ENCODE measurements at places on chromosomes 12 and 14. TPM values are rescaled to one million over a fixed set of nuclear protein-coding genes. Genes with fewer than 3 reads are reported as not detected.

- peak; percentile 93 for DNase-seq
- H3K27ac ChIP-seq: no peak overlapping the region
- H3K27me3 ChIP-seq: no peaks in the 10 kb centered on the region
- no peaks in the 10 kb centered on the region for H3K36me3 ChIP-seq
- H3K4me3 ChIP-seq: peak overlapping the region; percentile 97
- no peaks in the 10 kb centered on the region for H3K4me1 ChIP-seq
Measured at GRCh38 chr12:14769466-14769968, 33.8 kb downstream of the WBP11 start.

DNA sequence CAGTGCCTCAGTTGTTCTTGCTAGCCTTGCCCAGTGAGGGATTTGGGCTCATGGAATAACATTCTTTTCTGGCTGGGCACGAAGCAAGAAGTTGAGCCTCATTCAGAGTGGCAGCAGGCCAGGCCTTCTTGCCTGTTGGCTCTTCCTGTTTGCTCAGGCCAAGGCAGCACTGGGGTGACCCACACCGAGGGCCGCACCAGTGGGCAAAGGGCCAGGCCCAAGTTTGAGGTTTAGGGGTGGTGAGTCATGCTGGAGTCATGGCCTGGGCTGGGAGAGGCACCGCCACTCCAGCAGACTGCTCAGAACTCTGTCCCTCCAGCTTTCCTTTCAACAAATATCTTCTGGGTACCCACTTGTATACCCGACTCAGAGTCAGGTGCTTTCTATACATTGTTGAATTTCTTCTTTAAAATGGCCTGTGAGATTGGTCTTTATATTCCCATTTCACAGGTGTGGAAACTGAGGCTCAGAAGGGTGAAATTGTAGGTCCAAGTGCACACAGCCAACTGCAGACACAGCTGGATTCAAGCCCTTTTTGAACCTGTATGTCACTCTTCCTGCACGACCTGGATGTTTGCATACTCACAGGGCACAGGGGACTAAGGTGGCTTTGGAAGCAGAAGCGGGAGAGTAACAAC lies 279.4 kb downstream of the FOXN3 start:
- H3K36me3 ChIP-seq: no peaks in the 10 kb centered on the region
- no peaks in the 10 kb centered on the region for H3K27me3 ChIP-seq
- H3K4me3 ChIP-seq: no peak overlapping the region
- no peak for DNase-seq
- H3K4me1 ChIP-seq: no peaks in the 10 kb centered on the region

DNA sequence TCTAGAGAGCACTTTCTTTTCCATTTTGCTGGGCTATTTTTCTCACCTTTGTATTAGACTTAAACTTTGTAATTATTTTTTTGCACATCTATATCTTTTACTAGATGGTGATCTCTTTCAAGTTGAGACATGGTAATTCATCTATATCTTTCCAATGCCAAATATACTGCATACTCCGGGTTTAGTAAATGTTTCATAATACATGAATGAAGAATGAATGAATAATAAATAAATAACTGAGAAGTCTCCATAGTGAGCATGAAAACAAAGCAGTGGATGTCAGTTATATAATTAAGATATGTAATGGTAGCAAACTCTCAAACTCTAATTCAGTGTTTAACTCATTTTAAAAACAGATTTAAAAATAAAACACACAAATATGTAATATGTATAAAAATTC lies 342.5 kb upstream of the KITLG start:
- H3K4me1 ChIP-seq: peaks cover 12% of the 10 kb centered on the region
- no peak overlapping the region for H3K27ac ChIP-seq
- H3K36me3 ChIP-seq: no peaks in the 10 kb centered on the region
- peak overlapping the region; percentile 38 for H3K4me3 ChIP-seq

The RFX4 gene
- total RNA-seq: 0.86 TPM

The LRIG3 gene
- total RNA-seq: 207 TPM

DNA sequence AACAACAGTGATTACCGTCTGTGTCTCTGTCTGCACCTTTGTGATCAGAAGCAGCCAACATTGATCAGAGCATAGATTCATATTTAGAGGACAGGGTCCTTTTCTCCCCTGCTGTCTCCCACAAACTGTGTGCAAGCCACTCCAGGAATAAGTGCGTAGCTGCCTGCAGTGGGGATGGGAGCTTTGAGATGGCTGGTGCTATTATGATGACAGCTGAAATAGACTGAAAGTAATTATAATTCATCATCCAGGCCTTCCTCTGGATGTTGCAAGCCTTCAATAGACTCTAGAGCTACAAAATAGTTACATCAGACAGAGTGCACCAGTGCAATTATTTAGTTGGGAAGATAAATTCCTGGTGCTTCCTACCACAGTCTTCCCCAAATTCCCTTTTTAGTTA lies 68.1 kb downstream of the BORCS5 start:
- H3K4me1 ChIP-seq: no peaks in the 10 kb centered on the region
- no peaks in the 10 kb centered on the region for H3K36me3 ChIP-seq
- no peak overlapping the region for H3K27ac ChIP-seq
- no peak for DNase-seq

The CCDC38 gene
- total RNA-seq: 0.35 TPM

- peak; percentile 77 for DNase-seq
- no peak overlapping the region for H3K27ac ChIP-seq
- no peaks in the 10 kb centered on the region for H3K27me3 ChIP-seq
Measured at GRCh38 chr14:34098045-34098984, 147.4 kb upstream of the EGLN3 start.

The GLS2 gene
- 2.2 TPM for total RNA-seq

DNA sequence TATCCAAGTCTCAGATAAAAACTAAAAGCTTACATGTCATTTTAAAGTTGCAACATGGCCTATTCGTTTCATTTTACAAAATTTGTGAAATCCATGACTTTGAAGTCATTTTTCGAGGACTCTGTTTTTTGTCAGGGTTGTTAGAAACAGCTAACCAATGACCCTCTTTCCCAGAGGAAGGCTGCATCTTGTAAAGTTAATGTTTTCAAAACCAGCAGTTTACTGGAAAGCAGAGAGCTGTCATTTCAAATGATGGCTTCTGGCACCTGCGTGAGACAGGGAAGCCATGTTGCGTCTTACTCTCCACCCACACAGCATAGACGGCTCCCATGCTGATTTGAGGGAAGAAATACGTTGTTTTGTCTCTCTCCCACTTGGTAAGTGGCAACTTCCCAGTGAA lies 50.1 kb upstream of the RTRAF start:
- H3K27ac ChIP-seq: peak overlapping the region; percentile 66
- no peak for DNase-seq
- no peaks in the 10 kb centered on the region for H3K36me3 ChIP-seq
- no peaks in the 10 kb centered on the region for H3K27me3 ChIP-seq

The MANSC1 gene
- 6.6 TPM for total RNA-seq

DNA sequence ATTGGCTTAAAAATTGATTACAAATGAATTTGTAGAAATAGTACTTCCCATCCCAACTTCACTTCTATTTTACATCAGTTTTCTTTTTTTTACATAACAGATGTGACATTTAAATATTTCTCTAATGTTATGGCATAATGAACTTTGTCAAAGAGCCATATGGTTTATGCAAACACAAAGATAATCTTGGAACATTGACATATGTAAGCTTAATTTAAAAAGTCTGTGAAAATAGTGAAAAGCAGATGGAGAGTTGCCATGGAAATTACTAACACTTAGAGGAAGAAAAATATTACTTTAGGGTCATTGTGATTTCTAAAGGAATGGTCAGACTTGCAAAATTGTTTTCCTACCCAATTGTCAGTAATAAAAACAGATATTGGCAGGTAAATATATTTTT lies 232.4 kb downstream of the AEBP2 start:
- H3K27ac ChIP-seq: no peak overlapping the region
- no peak for DNase-seq
- no peaks in the 10 kb centered on the region for H3K36me3 ChIP-seq
- H3K27me3 ChIP-seq: no peaks in the 10 kb centered on the region
- no peak overlapping the region for H3K4me3 ChIP-seq

The CDKN1B gene
- 68.1 TPM for total RNA-seq

DNA sequence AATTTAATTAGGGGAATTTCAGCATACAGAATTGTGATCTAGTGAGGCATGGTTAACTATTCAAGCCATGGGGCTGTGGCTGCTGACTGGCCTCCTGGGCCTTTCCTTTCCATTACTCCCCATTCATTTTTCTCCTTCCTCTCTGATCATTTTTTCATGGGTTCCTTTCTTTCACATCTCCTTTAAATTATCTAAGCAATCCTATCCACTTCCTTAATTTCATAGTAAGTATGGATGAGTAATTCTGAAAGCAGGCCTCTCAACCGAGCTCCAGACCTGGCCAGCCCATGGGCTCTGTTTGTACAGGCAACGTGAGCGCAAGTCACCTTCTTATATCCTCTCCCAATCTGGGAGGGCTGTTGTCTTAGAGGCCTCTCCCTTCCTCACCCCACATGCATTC lies 13.4 kb downstream of the CKAP4 start:
- H3K27ac ChIP-seq: no peak overlapping the region
- peaks cover 15% of the 10 kb centered on the region for H3K36me3 ChIP-seq
- no peaks in the 10 kb centered on the region for H3K4me1 ChIP-seq

The ATN1 gene
- total RNA-seq: 122 TPM

DNA sequence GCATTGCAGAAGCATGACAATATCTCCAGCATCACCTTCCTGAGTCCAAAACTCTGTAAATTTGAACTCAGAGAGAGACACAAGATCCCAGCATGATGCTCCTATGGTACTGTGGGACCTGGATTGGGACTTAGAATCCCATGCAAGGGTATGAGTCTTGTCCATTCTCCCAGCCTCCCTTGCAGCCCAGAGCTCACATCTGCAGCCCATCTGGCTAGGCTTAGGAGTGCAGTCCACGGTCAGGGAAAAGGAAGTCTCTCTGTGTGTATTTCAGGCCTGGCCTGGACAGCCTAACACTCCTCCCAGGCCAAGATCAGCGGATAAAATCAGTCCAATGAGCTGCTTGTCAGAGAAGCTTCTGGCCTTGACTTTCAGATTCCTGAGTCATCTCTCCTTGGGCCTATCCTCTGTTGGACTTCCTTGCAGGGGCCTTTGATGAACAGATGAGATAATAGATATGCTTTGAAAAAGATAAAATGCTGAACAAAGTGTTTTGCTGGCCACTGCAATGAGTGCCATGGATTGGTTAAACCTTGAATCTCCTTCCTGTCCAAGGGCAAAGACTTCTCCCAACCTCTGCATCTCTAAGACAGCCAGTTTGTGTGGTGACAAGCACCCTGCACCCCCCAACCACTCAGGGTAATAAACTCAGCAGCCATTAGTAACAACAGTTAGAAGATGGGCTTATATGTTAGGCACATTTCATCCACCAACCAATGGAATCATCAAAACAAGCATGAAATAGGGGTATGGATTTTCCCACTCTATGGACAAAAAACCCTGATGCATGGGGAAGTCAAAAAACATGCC lies 412.8 kb upstream of the TBX3 start:
- no peak for DNase-seq
- no peaks in the 10 kb centered on the region for H3K4me1 ChIP-seq
- no peaks in the 10 kb centered on the region for H3K36me3 ChIP-seq
- no peak overlapping the region for H3K4me3 ChIP-seq
- H3K27ac ChIP-seq: no peak overlapping the region

- peaks cover 28% of the 10 kb centered on the region for H3K36me3 ChIP-seq
- no peak overlapping the region for H3K4me3 ChIP-seq
- H3K27me3 ChIP-seq: no peaks in the 10 kb centered on the region
- DNase-seq: no peak
Measured at GRCh38 chr14:45198551-45198950, 54.5 kb downstream of the MIS18BP1 start.

- no peak overlapping the region for H3K27ac ChIP-seq
- no peaks in the 10 kb centered on the region for H3K27me3 ChIP-seq
- DNase-seq: no peak
- no peaks in the 10 kb centered on the region for H3K4me1 ChIP-seq
- H3K4me3 ChIP-seq: no peak overlapping the region
Measured at GRCh38 chr12:109244073-109244472, 65.0 kb downstream of the FOXN4 start.

DNA sequence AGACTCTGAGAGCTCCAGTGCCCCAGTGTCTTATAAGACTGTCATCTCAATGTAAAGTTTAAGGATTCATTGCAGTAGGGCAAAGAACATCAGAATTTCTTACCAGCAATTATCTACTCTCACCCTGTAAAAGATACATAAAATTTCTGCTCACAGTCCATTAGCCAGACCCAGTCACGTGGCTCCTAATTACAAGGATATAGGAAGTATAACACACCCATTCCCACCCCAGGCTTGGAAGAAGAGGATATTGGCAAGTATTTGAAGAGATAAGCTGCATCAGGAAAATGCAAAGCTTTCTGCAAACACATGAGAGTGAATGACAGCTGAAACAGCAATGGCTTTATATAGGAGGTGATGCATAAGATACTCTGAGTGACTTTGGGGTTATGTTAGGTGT lies 14.3 kb downstream of the SYT1 start:
- H3K27me3 ChIP-seq: no peaks in the 10 kb centered on the region
- no peaks in the 10 kb centered on the region for H3K4me1 ChIP-seq
- H3K27ac ChIP-seq: no peak overlapping the region
- H3K4me3 ChIP-seq: no peak overlapping the region

GRCh38 chr14:69713993-69714679 lies 52.8 kb upstream of the SRSF5 start:
- H3K36me3 ChIP-seq: peaks cover 6% of the 10 kb centered on the region
- H3K27ac ChIP-seq: peak overlapping the region; percentile 81
- peaks cover 22% of the 10 kb centered on the region for H3K4me1 ChIP-seq
- H3K27me3 ChIP-seq: no peaks in the 10 kb centered on the region

- DNase-seq: no peak
- peaks cover 8% of the 10 kb centered on the region for H3K4me1 ChIP-seq
- no peaks in the 10 kb centered on the region for H3K36me3 ChIP-seq
Measured at GRCh38 chr14:68486809-68487208, 306.1 kb downstream of the ZFP36L1 start.

DNA sequence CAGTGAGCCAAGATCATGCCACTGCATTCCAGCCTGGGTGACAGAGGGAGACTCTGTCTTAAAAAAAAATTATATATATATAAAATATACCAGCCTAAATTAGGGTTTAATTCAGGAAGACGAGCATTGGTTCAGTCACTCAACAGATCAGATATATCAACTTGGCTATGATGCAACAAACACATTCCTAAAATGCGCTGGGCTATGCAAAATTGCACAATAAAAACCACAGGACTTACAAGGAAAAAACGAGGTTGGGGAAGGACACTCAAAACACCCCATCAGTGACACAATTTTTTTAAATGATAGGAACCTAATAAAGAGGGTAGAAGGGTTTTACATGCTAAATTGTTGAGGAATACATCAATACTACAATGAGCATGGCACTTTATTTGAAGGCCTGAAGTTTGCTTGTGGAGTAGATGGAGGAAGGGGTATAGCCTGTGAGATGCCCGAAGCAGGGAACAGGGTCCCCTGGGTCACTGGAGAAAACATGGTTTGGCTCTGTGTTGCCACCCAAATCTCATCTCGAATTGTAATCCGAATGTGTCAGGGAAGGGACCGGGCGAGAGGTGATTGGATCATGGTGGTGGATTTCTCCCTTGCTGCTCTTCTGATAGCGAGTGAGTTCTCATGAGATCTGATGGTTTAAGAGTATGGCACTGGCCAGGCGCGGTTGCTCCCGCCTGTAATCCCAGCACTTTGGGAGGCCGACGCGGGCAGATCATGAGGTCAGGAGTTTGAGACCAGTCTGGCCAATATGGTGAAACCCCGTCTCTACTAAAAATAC lies 71.2 kb downstream of the TNFAIP2 start:
- no peaks in the 10 kb centered on the region for H3K36me3 ChIP-seq
- H3K27me3 ChIP-seq: no peaks in the 10 kb centered on the region
- H3K4me1 ChIP-seq: no peaks in the 10 kb centered on the region
- H3K4me3 ChIP-seq: no peak overlapping the region
- H3K27ac ChIP-seq: no peak overlapping the region

The DCAF4 gene
- 16.4 TPM for total RNA-seq

The PTHLH gene
- total RNA-seq: not detected

GRCh38 chr12:115528466-115528865 lies 749.0 kb downstream of the MED13L start:
- no peaks in the 10 kb centered on the region for H3K4me1 ChIP-seq
- H3K36me3 ChIP-seq: no peaks in the 10 kb centered on the region
- no peak overlapping the region for H3K4me3 ChIP-seq
- H3K27me3 ChIP-seq: no peaks in the 10 kb centered on the region
- no peak for DNase-seq

Data from endodermal cell (in vitro differentiated cells).